ENCODE measurements at places on chromosomes 12 and 14.

GRCh38 chr12:30701056-30701455 lies 5.4 kb upstream of the IPO8 start:
- DNase-seq, result peak; percentile 16

GRCh38 chr12:56634242-56634836 lies 4.2 kb upstream of the BAZ2A start:
- DNase-seq, result peak; percentile 60

DNA sequence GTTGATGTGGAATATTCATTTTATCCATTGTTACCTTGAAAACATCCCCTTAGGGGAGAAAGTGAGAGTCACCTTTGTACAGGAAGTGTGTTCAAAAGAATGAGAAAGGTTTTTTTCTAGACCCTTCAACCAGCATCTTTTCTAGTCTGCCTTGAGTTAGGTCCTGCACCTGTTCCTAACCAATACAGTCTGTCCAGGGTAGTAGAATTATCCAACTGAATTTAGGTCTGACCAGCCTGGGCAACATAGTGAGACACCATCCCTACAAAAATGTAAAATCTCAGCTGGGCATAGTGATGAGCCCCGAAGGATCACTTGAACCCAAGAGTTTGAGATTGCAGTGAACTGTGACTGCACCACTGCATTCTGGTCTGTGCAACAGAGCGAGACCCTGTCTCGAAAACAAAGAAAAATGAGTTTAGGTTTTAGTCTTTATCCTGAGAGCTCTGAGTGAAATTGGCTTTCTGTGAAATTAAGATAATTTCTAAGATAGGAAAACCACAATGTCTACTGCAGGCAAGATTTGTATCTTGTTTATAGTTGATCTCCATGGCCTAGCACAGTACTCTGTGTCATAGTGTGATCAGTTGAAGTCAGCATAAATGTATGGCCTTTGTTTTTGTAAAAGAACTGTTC lies 25.2 kb downstream of the ARHGAP5 start:
- no peak for DNase-seq

DNA sequence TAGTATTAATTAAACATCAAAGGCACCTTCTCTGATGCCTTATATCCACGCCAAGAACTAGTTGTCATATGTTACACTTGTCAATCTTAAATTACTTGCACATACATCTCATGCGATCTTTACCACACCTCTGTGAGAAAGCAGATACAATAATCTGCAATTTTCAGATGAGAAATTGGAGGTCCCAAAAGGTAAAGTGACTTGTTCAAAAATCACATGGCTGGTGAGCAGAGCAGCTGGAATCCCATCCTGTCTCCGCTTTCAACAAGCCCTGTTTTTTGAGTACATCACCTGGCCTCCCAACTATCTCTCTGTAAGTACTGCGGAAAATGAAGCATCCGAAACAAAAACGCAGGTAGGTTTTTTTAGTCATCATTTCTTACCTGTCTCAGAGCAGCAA lies 203.4 kb upstream of the FOXN3 start:
- DNase-seq, result peak; percentile 18

- DNase-seq, result no peak
Observed at GRCh38 chr14:29486132-29486531, 441.5 kb downstream of the PRKD1 start.

GRCh38 chr12:25681580-25681979 lies 128.5 kb upstream of the LMNTD1 start:
- no peak for DNase-seq

- DNase-seq, result no peak
Observed at GRCh38 chr12:105738051-105738450, 400.7 kb downstream of the NUAK1 start.

GRCh38 chr12:120721866-120722265 lies 3.8 kb upstream of the ACADS start:
- DNase-seq, result no peak
